ENCODE measurements at places on chromosomes 13 and 19.

DNA sequence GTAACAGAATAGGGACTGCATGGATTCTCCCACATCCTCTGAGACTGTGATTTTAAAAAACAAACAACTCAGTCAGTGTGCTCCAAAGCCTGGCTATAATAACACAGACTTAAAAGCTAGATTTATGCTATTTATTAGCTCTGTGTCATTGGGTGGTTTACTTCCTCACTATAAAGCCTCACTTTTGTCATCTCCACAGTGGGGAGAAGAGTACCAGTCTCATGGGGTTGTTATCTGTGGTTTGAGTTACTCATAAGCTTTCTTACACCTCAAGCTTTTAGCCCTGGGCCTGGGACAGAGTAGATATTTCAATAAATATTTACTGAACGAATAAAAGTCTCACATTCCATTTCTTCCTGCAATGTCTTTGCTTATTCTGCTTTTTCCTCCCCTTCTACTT, 5.3 kb downstream of the RNASEH2B start:
- DNase-seq = no peak

DNA sequence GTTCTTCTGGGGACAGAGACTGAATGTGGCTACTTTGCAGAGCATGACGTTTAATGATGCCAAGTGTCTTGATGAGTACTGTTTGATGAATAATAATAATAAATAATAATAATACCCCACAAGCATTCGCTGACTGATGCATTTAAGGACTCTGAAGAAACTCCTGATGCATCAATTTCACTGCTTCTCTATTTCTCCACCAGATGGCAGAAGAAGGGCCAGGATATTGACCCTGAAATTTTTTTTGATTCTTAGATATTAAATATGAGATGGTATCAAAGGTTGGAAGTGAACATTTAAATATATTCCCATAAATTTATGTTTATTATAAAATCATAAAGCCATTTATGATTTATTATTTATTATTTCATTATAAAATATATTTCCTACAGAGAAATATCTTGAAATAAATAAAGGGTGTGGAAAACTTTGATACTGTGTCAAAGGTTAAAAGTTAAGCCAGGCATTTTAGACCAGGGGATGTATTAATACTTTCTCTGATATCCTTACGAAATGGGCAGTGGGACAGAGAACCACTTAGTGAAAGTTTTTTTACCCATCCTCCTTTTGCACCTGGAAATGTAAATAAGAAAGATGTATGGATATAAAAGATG, 170.9 kb downstream of the LACC1 start:
- no peak for DNase-seq

DNA sequence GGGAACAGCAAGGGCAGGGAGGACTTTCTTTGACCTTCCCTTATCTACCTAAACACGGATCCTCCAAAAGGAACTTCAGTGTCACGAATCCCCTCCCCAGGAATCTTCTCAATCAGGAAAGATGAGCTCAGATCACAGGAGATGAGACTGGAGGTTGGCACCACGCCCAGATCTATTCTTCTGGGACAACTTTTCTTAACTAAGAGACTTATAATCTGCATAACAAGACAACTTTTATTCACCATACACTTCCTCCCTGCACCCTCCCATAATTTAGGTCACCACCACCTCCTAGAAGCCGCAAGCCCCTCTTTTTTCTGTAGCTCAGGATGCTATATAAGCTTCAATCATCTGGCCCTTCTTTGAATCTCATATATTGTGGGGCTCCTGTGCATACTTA, 19.2 kb upstream of the AKT2 start:
- DNase-seq = no peak

GRCh38 chr19:3821857-3822364, 35.7 kb upstream of the MATK start:
- DNase-seq = peak; percentile 42

DNA sequence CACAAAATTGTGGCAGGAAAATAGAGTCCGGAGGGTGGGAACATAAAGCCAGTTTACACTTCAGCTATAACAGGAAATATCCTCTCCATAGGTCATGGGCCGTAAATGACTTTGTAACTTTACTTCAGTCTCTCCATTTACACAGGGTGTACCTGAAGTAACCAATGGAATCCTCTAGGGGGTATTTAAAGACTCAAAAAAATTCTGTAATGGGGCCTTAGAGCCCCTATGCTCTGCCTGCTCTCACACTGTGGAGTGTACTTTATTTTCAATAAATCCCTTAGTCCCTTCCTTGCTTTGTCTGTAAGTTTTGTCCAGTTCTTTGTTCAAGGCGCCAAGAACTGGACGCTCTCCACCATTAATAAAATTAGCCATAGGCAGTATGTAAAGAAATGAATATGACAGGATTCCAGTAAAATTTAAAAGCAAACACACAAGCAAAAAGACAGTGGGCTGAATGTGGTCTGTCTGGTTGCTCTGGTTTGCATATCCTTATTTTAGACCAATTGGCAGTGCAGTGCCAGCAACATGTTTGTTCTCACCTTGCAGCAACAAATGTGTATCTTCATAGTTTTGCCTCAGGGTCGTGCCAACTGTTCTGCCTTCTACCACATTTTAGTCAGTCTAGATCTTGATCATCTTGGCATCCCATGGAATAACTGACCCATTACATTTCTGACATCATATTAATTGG, 801.5 kb upstream of the SPRY2 start:
- DNase-seq = no peak

GRCh38 chr13:99378985-99379733, 72.0 kb upstream of the GPR183 start:
- DNase-seq = no peak

DNA sequence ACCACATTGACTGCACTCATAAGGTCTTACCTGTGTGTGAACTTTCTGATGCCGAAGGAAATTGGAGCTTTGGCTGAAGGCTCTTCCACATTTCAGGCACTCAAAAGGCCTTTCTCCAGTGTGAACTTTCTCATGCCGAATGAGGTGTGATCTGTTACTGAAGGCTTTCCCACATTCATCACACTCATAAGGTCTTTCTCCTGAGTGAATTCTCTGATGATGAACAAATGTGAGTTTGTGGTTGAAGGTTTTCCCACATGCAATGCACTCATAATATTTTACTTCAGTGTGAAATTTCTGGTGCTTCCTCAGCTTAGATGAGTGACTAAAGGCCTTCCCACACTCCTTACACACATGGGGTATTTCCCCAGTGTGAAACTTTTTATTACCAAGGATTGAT, 5.7 kb downstream of the ZNF132 start:
- DNase-seq = no peak

- no peak for DNase-seq
These were observed 1.1 kb downstream of the CACNG7 start for GRCh38 chr19:53910170-53910518.

DNA sequence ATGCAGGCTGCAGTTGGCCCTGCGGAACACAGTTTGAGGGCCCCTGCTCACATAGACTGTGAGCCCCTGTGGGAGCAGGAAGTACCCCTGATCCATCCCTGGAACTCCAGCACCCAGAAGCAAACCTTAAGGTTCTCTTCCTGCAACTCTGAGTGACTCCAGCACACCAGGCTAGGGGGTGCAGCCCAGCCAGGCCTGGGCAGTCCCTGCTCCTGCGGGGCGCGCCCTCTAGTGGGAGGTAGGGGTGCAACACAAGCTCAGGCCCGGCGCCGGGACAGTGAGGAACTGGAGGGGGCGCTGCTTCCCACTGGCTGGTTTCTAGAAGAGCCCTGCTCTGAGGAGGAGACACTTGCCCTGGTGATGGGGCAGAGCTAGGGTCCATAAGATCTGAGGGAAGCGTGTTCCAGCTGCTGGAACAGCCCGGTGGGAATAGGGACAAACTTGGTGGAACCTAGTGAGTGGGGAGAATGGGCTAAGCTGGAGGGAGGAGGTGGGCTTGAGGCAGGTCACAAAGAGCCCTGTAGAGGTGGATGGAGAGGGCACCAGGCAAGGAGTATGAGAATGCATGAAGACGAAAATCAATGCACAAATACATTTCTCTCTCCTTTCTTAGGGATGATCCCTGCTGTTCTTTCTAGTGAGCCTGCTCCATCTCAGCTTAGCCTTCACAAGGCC, 5.0 kb downstream of the ZSCAN5A start:
- DNase-seq = no peak

- no peak for DNase-seq
These were observed 7.7 kb downstream of the RAB11B start for GRCh38 chr19:8397746-8398310.

DNA sequence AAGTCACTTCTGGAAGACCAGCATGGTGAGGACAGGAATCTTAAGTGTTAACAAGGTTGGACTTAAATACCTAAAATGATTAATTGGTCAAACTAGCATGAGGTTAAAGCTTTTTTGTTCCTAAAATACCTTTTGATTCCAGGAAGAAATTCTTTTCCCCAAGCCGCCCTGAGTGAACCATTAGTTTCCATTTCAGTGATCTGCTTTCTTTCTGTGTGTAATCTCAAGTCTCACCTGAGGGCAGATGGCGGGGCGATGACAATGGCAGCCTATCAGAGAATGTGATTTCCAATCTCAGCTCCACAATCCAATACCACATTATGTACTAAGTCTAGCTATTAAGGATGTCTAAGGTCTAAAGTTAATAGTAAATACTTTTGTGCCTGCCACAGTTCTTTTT, 390.9 kb upstream of the SGCG start:
- DNase-seq = no peak

GRCh38 chr13:73299787-73300186, 241.0 kb downstream of the KLF5 start:
- no peak for DNase-seq

- DNase-seq = no peak
These were observed at the start of gene FUT1 for GRCh38 chr19:48752496-48753365. Gene FUT1 (minus strand): TSS chr19:48752641. CDS start chr19:48751281, 1,360 bp downstream.

DNA sequence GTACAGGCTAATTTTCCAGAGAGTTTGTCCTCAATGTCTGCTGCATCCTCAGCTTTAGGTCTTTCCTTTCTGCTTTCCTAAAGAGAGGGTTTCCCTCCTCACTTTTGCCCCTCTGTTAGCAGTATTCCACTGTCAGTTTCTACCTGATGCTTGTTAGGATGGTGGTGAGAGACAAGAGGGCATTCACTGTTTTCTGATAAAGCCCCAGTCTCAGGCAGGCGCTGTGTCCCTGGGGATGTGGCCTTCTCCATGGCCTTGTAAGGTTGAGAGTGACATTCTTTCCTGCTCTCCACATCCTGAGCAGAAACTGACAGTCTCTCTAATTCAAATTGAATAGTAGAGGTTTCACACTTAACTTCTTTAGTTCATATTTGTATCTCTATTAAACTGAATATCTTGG, 14.9 kb downstream of the C13orf42 start:
- DNase-seq = no peak

DNA sequence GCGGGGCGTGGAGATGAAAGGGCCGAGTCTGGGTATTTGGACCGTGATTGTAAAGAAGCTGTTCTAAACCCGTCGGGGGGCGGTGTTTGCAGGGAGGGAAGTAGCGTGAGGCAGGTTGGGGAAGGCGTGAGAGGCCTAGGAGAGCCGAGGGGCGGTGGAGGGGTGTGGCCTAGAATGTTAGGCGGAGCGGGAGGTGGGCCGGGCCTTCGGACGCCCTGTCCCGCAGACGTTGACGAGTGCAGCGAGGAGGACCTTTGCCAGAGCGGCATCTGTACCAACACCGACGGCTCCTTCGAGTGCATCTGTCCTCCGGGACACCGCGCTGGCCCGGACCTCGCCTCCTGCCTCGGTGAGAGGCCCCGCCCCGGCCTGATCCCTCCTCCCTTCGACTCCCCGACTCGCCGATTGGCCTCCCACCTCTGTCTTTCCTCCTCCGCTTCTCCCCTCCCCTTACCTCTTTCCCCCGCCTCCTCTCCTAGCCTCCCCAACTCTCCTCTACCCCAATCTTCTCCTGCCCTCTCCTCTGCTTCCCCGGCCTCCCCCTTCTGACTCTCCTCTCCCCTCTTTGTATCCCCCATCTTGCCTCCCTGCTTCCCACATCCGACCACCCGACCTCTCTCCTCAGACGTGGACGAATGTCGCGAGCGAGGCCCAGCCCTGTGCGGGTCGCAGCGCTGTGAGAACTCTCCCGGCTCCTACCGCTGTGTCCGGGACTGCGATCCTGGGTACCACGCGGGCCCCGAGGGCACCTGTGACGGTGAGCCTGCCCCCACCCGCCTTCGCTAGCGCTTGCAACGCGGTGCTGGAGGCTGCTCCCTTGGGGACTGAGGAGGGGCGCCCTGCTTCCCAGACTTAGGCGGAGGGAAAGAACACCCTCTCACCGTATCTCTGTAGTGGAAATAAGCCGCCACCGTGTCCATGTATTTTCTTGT, 12.8 kb downstream of the LTBP4 start:
- DNase-seq = peak; percentile 86

DNA sequence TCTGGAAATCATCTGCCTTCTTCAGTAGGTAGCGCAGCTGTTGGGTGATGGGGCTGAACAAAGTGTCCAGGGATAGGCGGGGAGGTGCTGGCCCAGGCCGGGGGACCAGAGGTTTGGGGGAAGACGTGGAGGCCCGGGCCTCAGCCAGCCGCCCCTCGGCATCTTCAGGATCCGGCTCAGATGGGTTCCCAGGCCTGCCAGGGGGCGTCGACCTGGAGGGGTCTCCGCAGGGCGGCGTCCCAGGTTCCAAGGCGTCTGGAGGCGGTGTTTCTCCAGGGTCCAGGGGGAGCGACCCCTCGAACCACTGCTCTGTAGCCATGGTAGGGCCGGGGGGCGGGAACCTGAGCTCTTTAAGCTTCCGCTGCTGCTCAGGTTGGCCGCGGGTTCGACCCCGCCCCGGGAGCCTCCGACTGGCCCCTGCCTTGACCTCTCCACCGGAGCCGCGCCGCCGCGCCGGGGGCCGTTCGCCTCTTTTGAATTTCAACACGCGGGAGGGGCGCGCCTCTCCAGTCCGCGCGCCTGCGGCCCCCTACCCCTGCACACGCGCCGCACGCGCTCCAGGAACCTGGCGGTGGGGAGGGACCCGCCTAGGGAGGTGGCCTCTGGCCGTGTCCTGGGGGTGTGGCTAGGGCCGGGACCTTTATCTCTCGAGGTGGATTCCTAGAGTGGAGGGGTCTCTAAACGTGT, at the start of gene C19orf67:
TSS of gene C19orf67 (minus strand) at position 475 of the 687 bp plus-strand sequence. CDS start at position 319, 156 bp downstream.
- no peak for DNase-seq

DNA sequence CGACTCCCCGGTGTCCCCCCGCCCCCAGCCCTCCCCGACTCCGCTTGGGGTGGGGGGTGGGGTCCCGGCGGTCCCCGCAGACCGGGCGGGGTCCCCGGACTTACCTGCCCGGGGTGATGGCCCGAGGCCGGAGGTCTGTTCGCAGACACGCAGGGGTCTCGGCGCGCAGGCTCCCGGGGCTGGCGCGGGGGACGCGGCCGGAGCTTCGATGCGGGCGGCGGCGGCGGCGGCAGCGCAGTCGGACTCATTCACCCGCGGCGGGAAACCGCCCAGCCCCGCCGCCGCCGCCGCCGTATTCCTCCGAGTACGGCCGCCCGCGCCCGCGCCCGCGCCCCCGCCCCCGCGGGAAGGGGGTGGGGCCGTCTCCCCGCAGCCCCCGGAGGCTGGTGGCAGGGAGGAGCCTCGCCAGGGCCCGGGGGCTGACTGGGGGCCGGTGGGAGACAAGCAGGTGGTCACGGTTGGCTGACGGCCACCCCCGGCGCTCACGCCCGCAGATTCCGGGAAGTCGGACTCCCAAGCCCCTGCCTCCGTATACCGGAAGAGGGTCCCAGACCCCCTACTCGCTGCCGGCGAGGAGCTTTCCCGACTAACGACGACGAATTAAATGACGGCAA, at the start of gene C2CD4C:
TSS of gene C2CD4C (minus strand) at position 246 of the 614 bp plus-strand sequence. CDS start 786 bp downstream, outside the sequence.
- DNase-seq = no peak
